HuH-7.5 (cell line): ENCODE measurements at places on chromosomes 7 and 10.

GRCh38 chr7:12025246-12025645, 185.8 kb upstream of the TMEM106B start:
- DNase-seq = peak; percentile 13

GRCh38 chr10:68083953-68084352, 8.9 kb upstream of the HERC4 start:
- DNase-seq = no peak

- DNase-seq = no peak
Observed at GRCh38 chr10:13969118-13969791, 361.5 kb downstream of the FRMD4A start.

GRCh38 chr7:44438816-44439215, 51.6 kb downstream of the NUDCD3 start:
- DNase-seq = no peak

GRCh38 chr7:143980746-143981510, 19.2 kb upstream of the OR6B1 start:
- no peak for DNase-seq

DNA sequence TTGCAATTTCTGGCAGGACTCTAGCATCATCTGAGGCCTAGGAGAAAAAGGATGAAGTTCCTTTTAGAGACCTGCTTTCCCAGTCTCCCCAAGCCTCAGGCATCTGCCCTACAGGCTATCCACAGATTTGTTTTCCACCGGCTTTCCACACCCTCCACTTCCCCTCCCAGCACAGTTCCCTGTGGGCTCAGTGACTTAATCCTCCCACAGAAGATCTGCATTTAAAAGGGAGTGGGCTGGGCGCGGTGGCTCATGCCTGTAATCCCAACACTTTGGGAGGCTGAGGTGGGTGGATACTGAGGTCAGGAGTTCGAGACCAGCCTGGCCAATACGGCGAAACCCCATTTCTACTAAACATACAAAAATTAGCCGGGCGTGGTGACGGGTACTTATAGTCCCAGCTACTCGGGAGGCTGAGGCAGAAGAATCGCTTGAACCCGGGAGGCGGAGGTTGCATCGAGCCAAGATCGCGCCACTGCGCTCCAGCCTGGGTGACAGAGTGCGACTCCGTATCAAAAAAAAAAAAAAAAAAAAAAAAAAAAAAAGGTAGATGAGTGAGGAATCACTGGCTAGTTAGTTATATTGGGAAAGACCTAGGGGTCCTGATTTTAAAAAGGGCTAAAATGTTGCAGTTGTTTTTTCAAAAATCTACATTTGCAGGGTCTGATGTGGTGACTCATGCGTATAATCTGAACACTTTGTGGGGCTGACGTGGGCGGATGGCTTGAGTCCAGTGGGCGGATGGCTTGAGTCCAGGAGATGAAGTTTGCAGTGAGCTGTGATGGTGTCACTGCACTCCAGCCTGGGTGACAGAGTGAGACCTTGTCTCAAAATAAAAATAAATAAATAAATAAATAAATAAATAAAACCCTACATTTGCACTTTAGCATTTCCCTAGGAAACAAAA, 119.5 kb downstream of the BAMBI start:
- no peak for DNase-seq

DNA sequence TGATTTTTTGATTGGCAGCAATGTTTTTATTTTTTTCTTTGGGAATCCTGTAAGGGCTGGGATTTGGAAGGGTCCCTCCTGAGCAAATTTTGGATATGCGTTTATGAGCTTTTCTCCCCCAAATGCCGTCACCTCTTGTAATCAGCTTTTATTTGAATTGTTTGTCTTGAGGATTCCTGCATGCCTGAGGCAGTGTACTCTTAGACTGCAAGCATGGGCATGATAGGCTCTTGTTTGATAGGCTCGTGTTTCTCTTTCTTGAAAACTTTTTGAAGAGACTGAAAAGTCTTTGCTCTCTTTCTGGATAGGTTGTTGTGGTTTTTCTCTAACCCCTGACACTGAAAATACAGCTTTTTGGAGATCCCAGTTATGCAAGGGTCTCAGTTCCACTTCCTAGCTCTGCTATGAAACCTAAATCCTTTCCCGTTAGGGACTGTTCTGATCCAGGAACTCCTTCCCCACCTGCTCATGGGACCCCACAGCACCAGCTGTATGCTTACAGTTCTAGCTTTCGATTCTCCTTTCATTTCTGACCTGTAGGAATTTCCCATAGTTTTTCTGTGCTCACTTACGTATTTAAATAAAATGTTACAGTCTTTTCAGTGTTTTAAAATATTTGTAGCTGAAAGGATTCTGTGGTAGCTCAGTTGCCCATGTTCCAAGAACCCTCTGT, 17.2 kb downstream of the TSPAN13 start:
- DNase-seq = no peak

DNA sequence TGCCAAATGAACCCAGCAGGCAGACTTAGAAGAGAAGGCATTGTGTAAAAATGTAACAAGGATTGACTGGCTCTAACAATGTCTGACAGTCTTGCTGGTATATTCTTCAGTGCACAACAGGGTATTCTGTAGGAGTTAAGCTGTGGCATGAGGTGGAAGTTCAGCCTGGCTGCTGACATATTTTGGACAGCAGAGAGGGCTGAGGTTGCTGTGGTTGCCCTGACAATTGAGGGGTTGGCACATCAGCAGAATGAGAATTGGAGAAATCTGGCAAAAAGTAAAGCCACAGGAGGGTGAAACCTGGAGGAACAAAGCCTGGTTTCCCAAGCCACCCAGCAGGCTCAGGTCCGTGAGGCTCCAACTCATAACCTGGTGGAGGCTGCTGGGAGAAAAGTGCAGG, 220.2 kb downstream of the JAZF1 start:
- no peak for DNase-seq

DNA sequence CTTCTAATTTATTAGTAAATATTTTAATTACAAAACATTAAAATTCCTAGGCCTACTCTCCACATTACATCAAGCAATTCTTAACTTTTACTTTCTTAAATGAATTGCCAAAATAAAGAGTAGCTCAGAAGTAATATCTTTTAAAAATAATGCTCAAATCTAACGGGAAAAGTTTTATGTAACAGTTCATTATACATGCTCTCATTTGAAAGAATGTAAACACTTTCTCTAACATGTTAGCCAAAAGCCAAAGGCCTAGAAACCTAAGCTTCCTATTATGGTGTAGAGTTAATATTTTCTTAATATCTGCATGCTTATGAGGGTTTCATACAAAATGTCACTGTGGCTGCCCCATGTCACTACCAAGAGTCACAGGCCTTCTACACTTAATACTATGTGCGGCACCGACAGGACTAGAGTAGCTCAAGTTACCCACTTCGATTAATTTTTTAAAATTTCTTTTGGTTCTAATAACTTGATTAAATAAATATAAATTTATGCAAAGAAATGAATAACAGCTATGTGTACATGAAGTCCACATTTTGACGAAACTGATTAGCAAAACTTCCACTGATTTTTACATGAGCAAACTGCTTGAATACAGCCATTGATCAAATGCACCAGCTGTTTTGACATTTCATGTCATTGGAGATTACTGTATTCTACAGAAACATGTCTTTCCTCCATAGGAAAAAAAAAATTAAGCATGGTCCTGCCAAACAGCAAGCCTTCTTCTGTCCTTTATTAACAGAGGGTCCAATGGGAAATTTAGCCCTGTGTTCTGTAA, 3.5 kb downstream of the COBL start:
- no peak for DNase-seq

- no peak for DNase-seq
Observed at GRCh38 chr10:34102237-34102673, 712.8 kb downstream of the PARD3 start.

- DNase-seq = no peak
Observed at GRCh38 chr10:6871128-6871527, 291.1 kb upstream of the PRKCQ start.

DNA sequence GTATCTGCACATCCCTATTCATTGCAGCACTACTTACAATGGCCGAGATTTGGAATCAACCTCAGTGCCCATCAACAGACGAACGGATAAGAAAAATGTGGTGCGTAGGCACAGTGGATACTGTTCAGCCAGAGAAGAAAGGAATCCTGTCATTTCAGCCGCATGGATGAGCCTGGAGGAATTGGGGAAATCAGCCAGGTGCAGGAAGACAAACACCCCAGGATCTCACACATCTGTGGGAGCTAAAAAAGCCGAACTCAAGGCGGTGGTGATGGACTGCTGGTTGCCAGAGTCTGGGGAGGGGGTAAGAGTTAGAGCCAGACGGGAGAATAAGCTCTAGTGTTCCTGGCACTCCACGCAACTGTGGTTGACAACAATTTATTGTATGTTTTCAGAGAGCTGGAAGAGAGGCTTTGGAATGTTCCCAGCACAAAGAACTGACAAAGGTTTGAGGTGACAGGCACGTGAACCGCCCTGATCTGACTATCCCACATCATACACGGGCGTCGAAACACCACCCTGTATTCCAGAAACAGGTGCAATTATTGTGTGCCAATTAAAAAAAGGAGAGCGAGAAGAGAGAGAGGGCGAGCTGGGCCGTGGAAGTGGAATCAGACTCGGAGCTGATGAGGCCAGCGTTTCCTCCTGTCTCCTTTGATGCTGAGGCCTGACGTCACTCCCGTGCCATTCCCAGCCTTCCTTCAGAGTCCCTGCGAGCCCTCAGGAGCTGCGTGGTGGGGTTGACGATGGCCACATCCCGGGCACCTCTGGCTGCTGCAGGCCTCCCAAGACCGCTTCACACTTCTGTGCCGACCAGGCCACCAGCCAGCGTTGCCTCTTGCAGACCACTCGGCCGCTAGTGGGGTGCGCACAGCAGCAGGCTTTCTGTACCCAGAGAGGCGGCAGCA, 189.5 kb downstream of the DNAJB6 start:
- no peak for DNase-seq

- no peak for DNase-seq
Observed at GRCh38 chr7:26467104-26467503, 175.4 kb downstream of the SNX10 start.

DNA sequence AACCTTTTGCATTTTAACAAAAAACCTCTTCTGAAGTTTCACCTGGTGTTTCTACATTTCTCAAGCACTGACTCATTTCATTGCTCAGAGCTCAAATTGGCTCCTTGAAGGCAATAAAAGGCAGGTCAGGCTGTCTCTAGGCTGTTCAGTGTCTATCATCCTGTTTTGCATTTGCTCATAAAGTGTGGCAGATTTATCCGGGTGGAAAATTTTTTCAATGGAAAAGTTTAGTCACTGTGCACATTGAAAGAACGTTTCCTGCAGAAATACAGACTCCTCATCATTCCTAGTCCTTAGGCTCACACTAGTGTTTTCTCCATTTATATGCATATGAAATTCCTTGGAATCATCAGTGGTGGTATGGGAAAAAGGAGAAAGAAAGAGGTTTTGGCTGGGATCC, 114.2 kb upstream of the DGKB start:
- DNase-seq = no peak

GRCh38 chr7:116630932-116631671, 40.9 kb upstream of the MET start:
- no peak for DNase-seq

DNA sequence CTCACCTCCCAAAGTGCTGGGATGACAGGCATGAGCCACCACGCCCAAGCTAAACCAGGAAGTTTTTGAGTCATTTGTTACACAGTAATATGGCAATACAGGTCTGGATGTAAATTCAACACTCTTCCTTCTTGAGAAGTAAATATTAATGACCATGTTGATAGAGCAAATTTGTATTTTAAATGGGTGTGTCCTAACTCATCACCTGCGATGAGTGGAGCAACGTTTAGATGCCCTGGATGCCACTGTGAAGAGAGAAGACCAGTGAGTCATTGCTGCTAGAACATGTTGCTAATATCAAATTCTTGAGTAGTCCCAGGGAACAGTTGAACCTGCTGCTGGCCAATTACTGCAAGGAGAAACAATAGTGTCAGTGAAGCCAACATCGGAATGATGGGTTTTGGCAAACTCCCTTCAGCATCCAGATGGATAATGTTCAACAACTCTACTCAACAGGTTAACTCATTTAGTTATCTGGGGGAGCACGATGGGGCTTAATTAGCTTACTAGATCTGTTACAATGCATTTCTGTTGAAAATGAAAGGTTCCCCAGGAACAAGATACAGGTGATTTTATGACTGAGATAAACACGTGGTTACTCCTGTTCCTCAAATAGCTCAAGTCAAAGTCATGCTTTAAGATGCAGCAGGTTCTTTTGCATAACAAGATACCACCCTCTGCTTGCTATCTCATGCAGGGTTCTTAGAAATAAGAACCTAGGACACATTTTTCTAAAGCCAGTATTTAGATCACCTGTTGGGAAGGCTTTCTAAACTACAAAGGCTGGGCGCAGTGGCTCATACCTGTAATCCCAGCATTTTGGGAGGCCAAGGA, 146.8 kb downstream of the CALN1 start:
- no peak for DNase-seq

DNA sequence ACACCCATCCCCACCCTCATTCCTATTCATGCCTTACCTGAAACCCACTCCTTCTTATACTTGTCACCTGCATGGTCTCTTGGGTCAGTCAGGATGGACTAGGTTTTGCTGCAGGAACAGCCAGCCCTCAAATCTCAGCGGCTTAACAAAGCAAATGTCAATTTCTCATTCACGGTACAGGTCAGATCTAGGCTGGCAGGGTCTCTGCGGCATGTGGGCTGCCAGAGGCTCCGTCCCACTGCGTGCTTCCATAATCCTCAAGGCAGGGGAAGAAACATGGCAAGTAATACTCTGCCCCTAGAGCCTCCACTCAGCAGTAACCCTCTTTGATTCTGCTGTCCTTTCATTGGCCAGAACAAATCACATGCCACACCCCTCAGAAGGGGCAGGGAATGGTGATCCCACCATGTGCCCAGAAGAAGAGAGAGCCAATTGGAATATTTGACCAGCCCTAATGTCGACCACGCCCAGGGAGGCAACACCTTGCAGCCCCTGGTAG, 114.9 kb upstream of the ZMIZ1 start:
- DNase-seq = no peak

DNA sequence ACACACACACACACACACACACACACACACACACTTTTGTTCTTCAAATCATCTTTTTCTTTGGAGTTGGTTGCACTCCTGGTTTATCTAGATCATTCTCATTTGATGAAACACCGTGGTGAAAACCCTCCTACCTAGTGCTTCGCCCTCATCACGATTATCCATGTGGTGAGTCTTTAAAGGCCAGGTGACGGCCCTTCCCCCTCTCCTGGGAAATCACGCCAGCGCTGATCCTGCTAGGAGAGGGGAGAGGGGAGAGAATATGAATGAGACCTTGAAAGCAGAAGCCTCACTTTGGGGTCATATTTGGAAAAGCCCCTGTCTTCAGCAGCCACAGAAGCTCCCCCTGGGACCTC, 103.9 kb upstream of the LRRC4 start:
- DNase-seq = no peak
